Right renal cortex interstitium (tissue), 3 donors: ENCODE measurements at places on chromosomes 2 and 18.

GRCh38 chr2:173989160-173989883, 24.1 kb upstream of the SP3 start:
- DNase-seq: no peak

- DNase-seq: no peak
Measured at GRCh38 chr2:127884436-127884835, 1.3 kb downstream of the AMMECR1L start.

- DNase-seq: no peak
Measured at GRCh38 chr18:30175061-30175574, 867.4 kb downstream of the DSC3 start.

DNA sequence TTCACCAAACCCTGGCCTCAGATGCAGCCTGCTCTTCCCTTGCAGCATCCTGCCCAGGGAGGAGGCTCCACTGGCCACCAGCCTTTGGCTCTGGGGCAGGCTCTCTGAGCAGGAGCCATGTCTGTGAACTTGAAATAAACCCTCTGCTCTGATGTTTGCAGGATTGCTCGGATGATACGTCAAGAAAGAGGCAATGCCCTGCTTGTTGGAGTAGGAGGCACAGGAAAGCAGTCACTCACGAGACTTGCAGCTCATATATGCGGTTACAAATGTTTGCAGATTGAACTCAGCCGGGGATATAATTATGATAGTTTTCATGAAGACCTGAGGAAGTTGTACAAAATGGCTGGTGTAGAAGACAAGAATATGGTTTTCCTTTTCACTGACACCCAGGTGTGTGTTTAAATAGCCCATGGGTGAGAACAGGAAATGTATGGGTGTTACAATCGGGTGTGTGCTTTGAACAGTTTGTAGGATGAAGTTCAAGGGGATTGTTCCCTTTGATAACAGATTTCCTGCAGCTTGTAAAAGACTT, 177.9 kb downstream of the DNAH6 start:
- no peak for DNase-seq

DNA sequence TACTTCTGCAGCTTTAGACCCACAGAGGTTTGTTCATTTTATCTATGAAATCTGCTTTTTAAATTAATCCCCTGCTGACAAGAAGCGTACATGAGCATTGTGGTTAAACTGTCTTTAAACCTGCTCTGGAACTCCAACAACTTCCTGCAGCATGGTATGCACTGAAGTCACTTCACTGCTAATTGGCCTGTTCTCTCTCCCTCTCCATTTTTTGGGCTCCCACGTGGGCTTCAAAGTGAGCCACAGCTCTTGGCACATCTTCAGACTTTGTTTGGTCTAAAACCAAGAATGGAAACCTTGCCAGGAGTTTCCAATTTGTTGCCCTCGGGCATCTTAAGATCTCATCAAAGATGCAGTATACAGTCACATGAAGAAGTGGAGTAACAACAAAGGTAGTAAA, 311.4 kb downstream of the LRRTM1 start:
- DNase-seq: no peak

- no peak for DNase-seq
Measured at GRCh38 chr2:123870206-123870880, 154.7 kb upstream of the CNTNAP5 start.

DNA sequence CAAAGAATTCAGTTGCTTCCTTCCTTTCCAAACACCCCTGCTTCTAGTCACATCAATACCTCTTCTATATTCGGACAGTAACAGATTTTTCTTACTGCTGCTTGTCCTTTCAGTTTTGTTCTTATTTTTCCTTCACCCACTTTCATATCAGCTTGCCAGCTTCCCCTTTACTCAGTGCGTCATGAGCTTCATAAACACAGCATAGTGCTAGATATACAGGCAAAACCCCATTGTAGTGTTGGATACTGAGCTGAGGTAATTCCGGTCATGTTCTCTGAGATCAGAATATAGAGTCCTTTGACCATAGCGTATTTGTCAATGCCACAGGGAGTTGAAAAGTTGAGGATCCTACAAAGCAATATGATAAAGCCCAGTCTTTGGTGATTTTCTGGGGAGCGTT, 2.4 kb downstream of the FARP2 start:
- DNase-seq: no peak

DNA sequence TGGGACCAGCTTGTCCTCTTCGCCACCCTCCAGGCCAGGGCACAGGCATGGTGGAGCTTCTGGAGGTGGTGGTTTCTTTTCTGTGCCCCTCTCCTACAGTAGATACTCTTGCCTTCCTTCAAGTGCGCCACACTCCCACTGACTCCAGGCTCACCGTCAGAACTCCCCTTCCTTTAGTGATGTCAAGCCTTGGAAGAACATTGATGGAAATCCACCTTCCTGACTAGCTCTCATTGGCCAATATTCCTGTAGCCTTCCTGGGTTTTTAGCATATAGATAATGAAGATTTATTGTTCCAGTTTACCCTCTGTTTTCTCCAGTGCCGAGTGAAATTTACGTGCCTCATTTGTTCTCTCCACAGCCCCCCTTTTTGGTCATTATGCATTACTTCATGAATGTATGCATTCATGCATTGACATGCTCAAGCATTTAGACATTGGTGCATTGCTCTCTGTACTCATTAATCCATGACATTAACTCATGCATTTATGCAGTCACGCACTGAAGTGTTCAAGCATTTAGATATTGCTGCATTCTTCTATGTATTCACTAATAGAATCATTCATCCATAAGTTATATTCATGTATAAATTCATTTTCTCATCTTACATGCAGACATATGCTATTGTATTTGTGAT, 37.3 kb downstream of the PLB1 start:
- no peak for DNase-seq

- DNase-seq: no peak
Measured at GRCh38 chr2:118006326-118006725, 7.5 kb downstream of the CCDC93 start.

GRCh38 chr2:199606193-199606780, 148.5 kb upstream of the SATB2 start:
- no peak for DNase-seq

DNA sequence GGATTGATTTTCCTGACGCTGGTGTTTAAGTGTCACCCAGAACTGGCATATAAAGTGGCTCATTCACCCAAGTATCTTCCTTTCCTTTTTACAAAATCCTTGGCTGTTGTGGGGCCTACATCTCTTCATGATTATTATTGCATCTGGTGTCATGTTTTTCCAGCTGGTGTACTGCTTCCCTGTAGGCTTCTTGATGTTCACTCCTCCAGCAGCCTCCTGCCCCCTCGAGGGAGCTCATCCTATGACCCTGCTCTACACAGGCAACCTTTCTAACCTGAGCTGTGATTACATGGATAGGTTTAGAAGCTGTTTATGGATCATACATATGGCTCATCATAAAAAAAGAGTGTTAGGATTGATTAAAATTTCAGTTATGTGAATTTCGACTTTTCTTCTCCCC, 12.4 kb upstream of the AGPS start:
- DNase-seq: no peak

GRCh38 chr2:15159751-15160177, 401.4 kb downstream of the NBAS start:
- DNase-seq: no peak

- no peak for DNase-seq
Measured at GRCh38 chr2:37330681-37331080, 6.0 kb upstream of the PRKD3 start.

DNA sequence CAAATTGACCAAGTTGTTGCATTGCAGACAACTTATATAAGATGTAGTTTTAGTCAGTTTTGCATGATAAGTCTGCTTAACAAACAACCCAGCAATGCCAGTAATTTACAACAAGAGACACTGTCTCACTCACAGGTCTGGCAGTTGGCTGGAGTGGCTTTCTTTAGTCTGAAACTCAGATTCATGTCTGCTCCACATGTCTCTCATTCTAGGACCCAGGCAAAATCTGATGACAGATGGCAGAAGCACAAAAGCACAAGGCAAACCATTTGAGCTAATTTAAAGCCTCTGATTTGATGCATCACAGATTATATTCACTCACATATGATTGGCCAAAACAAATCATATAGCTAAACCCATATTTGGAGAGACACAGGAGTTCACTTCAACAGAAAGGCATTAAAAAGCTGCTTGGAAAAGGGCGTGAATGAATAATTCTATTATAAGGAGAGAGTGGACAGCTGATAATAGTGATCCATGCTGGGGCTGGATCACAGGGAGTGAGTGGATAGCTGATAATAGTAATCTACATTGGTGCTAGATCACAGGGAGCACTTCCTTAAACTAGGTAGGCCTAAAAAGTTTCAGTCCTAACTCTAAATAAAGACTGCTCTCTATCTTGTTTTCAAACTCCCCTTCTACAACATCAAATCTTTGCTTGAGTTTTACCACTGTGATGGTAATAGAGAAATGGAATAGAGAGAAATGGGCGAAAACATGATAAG, 593.2 kb upstream of the ZNF804A start:
- DNase-seq: no peak

DNA sequence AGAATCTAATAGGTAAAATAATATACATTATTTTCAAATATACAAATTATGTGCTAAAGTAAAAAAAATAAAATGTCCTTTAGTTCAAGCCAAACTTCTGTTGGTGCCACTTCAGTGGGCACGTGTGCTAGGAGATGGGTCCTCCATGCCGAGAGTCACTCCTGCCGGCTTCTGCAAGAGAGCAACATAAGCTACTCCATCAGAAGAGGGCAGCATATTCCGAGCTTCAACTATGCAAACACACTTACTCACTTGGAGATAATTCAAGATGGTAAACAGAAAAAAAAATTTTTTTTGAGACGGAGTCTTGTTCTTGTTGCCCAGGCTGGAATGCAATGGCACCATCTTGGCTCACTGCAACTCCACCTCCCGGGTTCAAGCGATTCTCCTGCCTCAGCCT, 24.4 kb downstream of the CNOT11 start:
- DNase-seq: no peak

- DNase-seq: no peak
Measured at GRCh38 chr2:141079231-141079630, 1051.6 kb downstream of the LRP1B start.

- no peak for DNase-seq
Measured at GRCh38 chr2:164975891-164976290, 20.6 kb upstream of the SLC38A11 start.

DNA sequence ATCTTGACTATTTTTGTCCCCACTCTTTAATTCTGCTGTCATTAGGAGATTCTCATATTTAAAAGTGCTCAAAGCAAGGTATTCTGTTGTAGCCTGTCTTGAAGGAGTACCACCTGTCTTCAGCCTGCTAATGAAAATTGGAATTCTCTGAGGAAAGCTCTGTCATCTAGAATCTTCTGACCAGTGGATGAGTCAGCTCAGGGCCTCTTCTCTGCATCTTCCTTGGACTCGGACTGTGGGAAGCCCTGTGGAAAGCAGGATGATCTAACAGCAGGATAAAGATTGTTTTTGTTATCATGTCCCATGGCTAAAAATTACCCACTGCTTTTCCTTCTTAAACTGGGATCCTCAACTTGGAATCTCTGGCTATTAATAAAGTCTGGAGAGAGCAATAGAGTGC, 18.7 kb upstream of the TMEM200C start:
- DNase-seq: no peak

- DNase-seq: no peak
Measured at GRCh38 chr2:222136106-222136630, 162.6 kb downstream of the PAX3 start.

- DNase-seq: no peak
Measured at GRCh38 chr18:46161703-46162396, 57.7 kb downstream of the HAUS1 start.
